COR-L47 (cell line): ENCODE measurements at places on chromosomes 3 and 15.
A peak's percentile ranks its signal among the peaks of the same experiment; 100 is the strongest.

GRCh38 chr3:194221336-194221735, 85.4 kb downstream of the HES1 start:
- no peak for DNase-seq

- no peak for DNase-seq
These were observed 283.8 kb downstream of the TLE3 start for GRCh38 chr15:69813881-69814280.

- no peak for DNase-seq
These were observed 8.0 kb downstream of the LRRK1 start for GRCh38 chr15:100926971-100927756.

GRCh38 chr3:153734777-153735551, 386.2 kb upstream of the ARHGEF26 start:
- no peak for DNase-seq

GRCh38 chr15:96870580-96870979, 540.1 kb downstream of the NR2F2 start:
- DNase-seq: no peak

- DNase-seq: peak; percentile 55
These were observed 193.2 kb downstream of the CLSTN2 start for GRCh38 chr3:140128217-140128616.

- DNase-seq: no peak
These were observed 207.8 kb downstream of the PLCL2 start for GRCh38 chr3:17092583-17092933.

- no peak for DNase-seq
These were observed 27.6 kb downstream of the HDAC11 start for GRCh38 chr3:13507570-13508339.

- DNase-seq: no peak
These were observed 22.4 kb upstream of the GOLGA6L10 start for GRCh38 chr15:82371656-82372055.

- DNase-seq: no peak
These were observed 249.9 kb upstream of the DNAJC19 start for GRCh38 chr3:181239441-181239840.

DNA sequence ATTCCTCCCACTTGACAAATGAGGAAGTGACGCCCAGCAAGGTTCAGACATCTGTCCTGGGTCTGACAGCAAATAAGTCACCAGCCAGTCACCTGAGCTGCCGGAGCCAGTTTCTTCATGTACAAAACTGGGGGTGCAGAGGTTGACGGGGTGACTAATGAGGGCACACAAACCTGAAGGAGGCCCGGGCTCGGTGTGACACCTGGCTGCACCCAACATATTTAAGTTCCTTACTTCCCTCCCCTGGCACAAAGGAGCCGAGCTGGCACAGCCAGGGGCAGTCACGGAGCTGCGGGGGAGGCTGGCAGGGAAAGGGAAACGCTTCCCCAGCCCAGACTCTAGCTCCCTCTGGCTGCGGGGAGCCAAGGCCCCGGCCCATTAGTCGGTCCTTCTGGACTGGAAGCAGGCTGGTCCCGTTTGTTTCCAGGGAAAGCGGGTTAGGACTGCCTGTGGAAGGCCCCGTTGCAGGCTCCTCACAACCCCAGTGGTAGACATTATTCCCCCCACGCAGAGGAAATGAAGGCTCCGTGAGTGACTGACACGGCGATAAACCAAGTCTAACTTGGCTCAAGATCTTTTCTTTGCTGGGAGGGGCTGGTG, 2.3 kb downstream of the FBXL22 start:
- peak; percentile 66 for DNase-seq
